ENCODE measurements at places on chromosomes 11 and 22.

- DNase-seq = peak; percentile 52
Observed at GRCh38 chr11:65116370-65117205, 913 bp downstream of the ZNHIT2 start.

DNA sequence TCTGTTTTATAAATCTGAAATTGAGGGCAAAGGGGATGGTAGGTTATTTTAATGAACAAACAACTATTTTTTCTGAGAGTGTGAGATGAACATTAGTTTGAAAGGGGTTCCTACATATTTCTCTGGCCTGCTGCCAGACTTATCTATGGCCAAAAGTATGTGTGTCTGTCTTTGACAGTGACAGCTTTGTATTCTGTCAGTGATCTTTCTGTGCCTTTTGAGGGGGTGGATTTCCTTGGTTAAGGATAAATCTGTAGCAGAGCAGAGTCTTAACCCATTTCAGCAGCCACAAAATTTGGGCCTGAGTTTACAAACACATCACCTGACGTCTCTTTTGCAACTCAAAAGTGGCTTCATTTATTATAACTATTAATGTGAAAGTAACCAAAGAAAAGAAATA is 30.9 kb downstream of the ZFTA start:
- DNase-seq = no peak

DNA sequence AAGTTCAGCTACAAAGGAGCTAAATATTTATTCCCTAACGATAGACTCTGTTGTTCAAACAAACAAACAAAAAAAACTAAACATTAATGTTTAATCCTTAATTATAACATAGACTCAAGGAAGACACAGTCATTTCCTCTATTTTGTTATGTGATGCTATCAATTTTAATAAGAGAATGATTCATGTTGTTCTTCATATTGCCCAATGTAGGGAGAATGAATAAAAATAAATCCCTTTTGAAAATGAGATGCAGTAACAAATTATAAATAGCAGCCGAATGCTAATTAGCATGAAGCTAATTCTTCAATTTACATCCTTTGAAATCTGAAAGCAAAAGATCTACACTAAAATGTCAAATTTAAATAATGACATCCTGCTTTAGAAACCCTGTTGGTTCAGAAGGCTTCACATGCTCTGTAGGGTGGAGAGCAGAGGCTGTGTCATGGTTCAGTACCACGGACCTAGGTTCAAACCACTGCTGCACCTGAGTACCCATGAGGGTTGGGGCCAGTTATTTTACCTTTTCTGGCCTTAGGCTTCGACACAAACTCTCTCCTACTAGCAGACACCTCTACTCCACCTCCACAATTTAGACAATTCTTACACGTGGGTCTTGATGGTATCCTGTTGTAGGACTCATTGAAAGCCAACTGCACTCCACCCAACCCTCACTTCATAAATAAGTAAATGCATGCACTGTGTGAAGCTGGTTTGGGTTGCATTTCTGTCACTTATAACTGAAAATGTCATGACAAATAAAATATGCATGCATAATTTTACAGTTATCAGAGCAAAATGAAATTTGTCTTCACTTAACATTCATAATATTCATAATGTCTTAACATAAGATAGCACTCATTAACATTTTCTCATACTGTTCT is 89.0 kb downstream of the RRAS2 start:
- no peak for DNase-seq

DNA sequence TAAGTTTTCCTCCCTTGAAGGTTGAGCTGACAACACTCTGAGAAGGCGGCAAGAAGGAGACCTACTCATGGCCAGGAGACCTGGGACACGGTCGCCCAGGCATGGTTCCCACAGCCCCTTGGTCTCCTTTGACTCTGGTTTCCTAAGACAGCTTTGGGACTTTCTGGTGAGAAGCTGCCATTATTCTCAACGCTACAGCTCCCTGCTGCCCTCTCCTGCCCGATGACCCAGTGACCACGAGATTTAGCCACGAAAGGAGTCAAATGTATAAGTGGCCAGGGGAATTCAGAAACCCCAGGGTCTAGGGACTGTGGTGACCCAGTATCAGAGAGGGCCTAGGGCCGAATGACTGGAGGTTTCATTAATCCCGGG is 699 bp upstream of the SDF2L1 start:
- no peak for DNase-seq

- no peak for DNase-seq
Observed at GRCh38 chr11:124753205-124753604, 1.1 kb upstream of the VSIG2 start.

- no peak for DNase-seq
Observed at GRCh38 chr11:61297746-61298145, 2.6 kb upstream of the VWCE start.

DNA sequence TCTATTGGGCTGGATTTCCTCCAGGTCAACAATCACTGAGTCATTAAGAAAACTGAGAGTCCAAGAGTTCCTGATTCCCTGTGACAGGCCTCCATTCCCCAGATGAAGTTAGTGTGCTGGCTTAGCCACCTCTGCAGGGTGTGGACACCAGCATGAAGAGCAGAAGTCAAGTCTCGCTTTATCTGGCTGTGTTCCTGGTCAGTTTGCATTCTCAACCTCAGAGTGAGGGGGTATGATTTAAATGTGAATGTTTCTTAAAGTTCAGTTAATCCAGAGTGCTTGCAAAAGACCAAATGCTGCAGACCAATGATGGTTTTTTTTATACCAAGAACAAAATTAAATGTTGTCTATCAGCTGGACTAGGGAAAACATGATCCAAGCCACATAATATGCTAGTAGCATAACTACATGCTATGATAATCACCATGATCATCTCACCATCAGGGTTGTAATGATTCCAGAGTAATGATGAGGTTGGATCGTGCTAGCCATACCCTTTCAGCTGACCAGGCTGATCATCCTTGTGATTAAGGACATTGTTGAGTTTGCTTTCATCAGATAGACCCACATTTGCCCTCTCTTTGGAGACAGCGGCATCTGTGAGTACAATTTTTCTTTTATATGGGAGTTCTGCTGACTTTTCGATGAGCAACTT is 145.8 kb upstream of the ARHGAP20 start:
- DNase-seq = no peak

DNA sequence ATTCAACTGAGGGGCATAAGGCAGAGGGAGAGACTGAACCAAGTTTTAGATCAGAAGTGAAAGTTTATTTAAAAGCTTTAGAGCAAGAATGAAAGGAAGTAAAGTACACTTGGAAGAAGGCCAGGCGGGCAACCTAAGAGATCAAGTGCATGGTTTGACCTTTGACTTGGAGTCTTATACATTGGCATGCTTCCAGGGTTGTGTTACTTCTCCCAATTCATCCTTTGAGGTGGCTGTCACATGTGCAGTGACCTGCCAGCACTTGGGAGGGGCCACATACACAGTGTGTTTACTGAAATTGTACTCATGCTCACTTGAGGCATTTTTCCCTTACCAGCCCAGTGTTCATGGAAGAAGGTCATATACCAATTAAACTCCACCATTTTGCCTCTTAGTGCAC is 30.4 kb downstream of the CYP2R1 start:
- no peak for DNase-seq

- no peak for DNase-seq
Observed at GRCh38 chr22:37588546-37589215, 8.8 kb upstream of the LGALS2 start.

- DNase-seq = no peak
Observed at GRCh38 chr11:32262367-32262766, 171.5 kb downstream of the RCN1 start.

GRCh38 chr22:37163575-37164504 is 14.1 kb upstream of the IL2RB start:
- no peak for DNase-seq
